ENCODE measurements at places on chromosomes 4 and X.

- DNase-seq = no peak
Observed at GRCh38 chr4:5750946-5751665, 40.1 kb downstream of the EVC start.

- no peak for DNase-seq
Observed at GRCh38 chr4:118842055-118842454, 6.1 kb upstream of the SEC24D start.

GRCh38 chr4:2442175-2442993 lies 23.6 kb downstream of the CFAP99 start:
- DNase-seq = no peak

DNA sequence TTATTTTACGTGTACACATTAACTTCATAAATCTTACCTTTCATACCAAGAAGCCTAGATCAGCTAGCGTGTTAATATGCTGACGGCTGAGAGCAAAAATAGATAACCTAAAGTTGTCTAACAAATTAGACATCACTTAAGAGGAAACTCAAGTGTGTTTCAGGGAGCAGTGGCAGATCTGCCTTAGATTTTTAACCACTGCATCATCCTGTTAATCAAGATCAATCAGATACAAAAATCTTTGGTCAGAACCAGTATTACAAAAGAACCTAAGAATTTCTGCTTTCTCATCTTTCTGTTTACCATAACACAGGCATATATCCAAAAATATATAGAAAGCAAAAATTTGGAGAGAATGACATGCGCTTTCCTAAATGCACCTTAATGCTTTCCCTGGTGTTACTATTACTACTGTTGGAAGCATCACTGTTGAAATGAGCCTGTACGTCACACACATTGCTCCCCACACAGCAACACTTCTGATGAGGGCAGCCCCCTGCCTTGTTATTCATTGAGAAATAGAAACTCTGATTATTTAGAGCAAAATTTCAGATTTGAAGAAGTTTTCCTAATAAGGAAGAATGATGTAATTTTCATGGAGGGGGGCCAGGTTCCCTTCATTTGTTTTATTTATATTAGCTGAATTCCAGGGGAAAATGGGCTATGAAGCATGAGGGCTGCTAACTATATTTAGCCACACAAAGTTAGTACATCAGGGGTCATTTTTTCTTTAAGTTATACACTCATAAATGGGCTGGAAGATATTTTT lies 152.3 kb downstream of the CBR4 start:
- no peak for DNase-seq

GRCh38 chr4:40247350-40247749 lies 50.5 kb downstream of the RHOH start:
- no peak for DNase-seq

GRCh38 chrX:109327251-109327650 lies 154.6 kb downstream of the GUCY2F start:
- no peak for DNase-seq

DNA sequence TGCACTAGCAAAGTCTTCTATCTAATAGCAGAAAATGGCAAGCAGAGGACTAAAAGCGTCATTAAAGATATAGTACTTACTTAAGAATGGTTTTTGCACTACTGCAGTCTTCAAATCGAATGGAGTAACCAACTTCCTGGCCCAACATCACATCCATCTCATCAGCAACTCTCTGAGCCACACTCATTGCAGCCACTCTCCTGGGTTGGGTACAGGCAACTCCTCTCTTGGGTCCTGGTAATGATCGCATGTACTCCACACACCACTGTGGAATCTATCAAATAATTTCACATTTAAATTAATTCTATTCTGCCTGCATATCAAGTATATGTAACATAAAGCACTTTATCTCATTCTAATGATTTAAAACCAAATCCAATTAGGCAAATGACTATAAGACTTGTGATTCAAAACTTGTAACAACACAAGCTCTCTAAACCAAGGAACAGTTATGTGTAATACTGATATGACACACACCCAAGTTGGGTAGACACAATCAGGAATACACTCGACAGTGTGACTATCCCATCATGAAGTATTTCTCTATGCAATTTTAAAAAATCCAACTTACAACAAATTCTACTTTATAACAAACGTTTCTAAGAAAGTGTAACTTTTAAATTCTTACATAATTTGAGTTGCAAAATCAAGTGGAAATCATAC lies 13.6 kb downstream of the DHX15 start:
- no peak for DNase-seq

GRCh38 chrX:71955530-71956120 lies 45.0 kb downstream of the NHSL2 start:
- DNase-seq = no peak

DNA sequence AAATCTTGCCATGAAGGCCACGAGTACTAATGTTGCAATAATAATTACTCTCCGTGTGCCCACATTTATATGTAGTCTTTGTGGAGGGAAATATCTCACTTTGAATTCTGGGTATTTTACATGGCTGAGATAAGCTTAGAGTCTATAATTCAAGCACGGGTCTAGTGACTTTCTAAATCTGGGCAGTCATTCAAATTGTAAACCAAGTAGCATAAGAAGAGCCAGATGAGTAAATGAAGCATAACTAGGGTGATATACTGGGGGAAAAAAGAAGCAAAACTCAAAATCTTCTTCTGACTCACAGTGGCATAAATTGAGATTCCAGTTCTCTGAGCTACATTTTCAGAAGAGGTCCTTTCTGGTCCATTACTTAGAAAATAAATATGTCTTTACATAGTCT lies 53.0 kb downstream of the MAPK10 start:
- no peak for DNase-seq

DNA sequence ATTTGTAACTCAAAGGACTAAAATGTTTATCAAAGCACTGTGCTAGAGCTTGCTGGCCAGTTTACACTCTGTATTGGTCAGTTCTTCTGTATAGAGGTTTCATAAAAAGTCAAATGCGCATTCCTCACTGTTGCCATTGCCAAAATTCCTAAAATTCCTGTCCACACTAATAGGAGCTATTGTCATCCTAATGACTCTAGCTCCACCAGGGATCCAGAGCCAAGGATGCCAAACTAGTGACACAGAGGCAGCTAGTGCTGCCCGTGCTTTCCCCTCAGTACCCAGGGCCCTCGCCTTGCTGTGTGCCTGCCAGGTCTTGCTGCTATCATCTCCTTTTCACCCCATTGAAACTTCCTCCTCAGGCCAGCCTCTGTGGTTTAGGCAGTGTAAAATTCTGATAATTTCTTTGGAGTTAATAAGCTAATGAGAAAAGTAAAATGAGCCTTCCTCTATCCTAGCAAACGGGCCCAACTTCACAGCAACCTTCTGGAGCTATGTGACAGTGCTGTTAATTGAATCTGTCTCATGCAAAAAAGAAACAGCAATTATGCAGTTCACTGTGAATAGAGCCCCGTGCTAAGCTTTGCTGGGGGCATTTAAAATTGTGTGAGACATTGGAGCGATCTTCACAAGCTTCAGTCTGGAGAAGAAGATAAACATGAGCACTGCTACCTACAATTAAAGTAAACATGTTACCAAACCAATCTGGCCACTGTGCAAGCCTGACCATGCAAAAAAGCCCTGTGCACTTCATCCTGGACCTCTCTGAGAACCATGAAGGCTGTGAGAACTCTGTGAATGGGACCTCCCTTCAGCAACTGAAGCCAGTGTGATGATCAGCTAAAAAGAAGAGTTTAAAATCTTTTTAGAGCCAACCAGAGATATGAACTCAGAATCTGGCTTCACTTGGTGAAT lies 43.1 kb upstream of the FGF2 start:
- DNase-seq = no peak

GRCh38 chrX:30262763-30263162 lies 15.8 kb downstream of the MAGEB1 start:
- DNase-seq = no peak

DNA sequence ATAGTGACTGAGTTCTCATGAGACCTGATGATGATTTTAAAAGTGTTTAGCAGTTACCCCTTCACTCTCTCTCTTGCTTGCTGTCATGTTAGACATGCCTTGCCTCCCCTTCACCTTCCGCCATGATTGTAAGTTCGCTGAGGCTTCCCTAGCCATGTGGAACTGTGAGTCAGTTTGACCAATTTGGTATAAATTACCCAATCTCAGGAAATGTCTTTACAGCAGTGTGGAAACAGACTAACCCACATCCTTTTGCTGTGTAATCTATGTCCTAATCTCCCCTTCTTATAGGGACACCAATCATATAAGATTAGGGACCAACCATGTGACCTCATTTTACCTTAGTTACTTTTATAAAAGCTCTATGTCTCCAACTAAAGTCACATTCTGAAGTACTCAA lies 677.8 kb downstream of the ADGRL3 start:
- DNase-seq = no peak

GRCh38 chr4:16819652-16820051 lies 78.8 kb downstream of the LDB2 start:
- DNase-seq = no peak

DNA sequence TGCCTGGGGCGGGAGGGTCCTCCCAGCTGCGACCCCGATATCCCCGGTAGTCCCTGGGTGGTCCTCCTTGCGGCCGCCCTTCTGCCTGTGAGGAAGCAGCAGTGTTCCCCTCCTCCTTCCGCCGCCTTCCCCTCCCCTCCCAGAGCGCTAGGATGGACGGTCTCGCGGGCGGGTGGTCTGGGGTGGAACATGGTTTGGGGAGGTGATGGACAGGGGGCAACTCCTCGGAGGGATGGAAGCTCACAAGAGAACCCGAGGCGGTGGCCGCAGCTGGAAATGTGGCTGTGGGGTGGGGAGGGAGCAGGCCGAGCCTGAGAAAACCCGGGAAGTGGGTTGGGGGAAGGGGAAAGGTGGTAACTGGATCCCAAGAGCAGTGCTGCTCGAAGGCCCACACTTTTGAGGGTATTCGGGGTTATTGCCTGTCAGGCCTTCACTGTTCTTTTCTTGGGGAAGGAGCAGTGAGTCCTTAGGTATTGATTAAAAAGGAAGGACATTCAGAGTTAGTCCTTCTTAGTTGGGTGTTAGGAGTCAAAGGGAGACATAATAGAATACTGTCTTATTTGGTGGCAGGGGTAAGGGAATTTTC lies 581 bp downstream of the UBE2K start:
- DNase-seq = peak; percentile 56

DNA sequence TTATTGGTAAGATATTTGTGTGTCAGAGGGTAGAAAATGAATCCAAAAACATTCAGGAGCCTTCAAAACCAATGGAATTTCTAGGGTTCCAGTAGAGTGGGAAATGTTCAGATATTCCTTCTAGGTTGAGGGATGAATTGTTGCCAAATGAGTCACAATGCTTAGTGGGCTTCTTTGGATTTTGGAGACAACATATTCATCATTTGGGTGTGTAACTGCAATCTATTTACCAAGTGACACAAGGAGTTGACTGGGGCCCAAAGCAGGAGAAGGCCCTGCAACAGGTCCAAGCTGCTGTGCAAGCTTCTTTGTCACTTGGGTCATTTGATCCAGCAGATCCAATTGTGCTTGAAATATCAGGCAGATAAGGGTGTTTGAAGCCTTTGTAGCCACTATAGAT lies 551.5 kb upstream of the PITX2 start:
- DNase-seq = no peak

DNA sequence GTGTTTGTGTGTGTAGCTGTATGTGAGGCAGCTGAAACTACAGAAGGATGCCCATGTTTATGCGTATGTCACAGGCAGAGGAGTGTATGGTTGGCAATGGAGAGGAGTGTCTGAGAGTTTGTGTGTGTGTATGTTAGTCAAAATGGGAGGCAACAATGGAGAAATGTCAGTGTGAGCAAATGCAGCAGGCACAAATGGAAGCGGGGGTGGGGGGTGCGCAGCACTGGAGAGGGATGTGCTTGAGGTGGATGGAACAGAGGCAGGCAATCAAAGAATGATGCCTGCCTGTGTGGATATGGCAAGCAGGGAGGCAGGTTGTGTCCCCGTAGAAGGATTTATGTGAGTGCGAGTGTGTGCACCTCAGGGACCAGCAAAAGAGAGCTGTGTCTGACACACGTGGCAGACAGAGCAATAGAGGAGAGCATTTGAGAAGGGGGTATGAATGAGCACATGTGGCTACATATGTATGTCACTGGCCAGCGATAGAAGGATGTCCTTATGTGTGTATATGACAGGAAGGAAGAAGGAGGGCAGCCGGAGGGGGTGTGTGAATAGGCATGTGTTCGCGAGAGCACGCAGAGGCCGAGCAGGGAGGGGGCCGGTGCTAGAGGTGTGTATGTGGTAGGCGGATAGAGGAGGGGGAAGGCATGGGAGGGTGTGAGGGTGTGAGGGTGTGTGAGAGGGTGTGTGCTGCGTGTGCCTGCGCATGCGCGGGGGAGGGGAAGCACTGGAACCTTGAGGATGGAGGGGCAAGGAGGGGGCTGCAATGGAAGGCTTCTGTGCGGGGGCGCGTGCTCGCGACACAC lies 1.1 kb downstream of the PJA1 start:
- DNase-seq = peak; percentile 87

DNA sequence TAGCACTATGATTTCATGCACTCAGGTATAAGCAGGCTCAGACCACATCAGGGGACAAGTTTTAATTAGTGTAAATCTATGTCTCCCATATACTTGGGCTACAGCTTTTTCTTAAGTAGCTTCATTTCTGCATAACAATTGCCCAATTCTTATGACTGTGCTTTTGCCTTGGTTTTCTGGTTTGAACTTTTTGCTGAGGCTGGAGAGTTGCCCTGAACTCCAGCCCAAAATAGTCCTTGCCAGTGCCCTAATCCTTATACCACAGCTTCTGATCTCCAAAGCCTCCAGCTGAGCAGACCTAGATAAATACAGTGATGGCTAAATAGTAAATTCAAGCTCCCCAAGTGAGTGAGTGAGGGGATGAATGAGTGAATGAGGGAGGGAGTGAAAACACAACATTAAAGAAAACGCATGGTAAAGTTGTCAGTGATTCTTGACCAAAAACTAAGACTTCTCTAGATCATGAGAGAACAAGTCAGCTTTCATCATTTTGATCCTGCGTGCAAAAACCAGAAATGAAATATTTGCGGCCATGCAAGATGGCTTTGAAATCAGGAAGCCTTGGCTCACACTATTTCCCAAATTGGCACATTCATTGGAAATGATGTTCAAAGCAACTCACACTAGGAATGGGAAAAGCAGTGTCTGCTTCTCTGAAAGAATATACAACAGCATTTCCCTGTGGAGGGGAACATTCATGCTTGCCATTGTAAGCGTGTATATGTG lies 437.1 kb upstream of the CTSO start:
- no peak for DNase-seq

GRCh38 chr4:52876069-52876468 lies 14.0 kb downstream of the RASL11B start:
- DNase-seq = no peak

GRCh38 chrX:10854594-10854993 lies 234.2 kb upstream of the MID1 start:
- DNase-seq = no peak

- no peak for DNase-seq
Observed at GRCh38 chr4:76874176-76874575, 23.8 kb downstream of the SOWAHB start.

GRCh38 chrX:124388562-124388961 lies 42.2 kb downstream of the SH2D1A start:
- DNase-seq = peak; percentile 91

GRCh38 chr4:100555611-100556337 lies 38.0 kb upstream of the EMCN start:
- no peak for DNase-seq

- DNase-seq = peak; percentile 36
Observed at GRCh38 chrX:17590892-17591740, 146.2 kb upstream of the SCML1 start.

Data from posterior cingulate gyrus (tissue), 11 donors.